ENCODE measurements at places on chromosomes 5 and 9.

DNA sequence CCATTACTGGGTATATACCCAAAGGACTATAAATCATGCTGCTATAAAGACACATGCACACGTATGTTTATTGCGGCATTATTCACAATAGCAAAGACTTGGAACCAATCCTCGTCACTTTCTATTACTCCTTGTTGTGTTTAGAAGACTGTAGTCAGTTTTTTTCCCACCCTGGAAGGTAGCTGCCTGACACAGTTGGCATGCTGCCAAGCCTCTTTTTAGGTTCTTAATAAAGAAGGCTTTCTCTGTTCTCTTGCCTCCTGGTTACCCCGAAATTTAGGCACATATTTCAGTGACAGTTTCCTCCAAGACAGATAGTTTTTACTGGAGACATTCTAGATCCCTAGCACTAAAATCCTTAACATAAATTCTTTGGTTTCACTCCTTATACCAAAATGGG lies 205.4 kb upstream of the PCSK5 start:
- no peak for DNase-seq

GRCh38 chr5:66923922-66924321 lies 272.7 kb downstream of the CD180 start:
- DNase-seq, result no peak

- no peak for DNase-seq
Measured at GRCh38 chr9:68927165-68927564, 86.7 kb downstream of the PRKACG start.

- no peak for DNase-seq
Measured at GRCh38 chr9:7976856-7977255, 177.3 kb upstream of the DMAC1 start.

- no peak for DNase-seq
Measured at GRCh38 chr9:127386249-127386648, 10.7 kb upstream of the SLC2A8 start.

- no peak for DNase-seq
Measured at GRCh38 chr9:108543251-108543778, 312.5 kb downstream of the ACTL7B start.

DNA sequence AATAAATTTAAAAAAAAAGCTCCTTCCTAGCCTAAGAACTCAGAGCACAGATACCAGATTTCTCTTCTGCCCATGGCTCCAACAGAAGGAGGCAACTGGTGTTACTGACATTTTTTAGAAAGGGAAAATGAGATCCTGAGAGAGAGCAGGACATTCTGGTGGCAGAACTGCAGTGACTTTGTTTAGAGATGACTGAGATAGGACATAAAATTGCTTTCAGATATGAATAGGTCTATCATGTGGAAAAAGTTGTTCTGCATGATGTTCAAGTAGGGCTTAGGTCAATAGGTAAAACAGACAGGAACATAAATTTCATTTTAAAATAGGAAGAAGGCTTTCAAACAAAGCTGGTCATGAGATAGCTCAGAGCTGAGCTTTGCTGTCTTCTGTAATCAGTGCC lies 49.6 kb downstream of the NIPAL4 start:
- DNase-seq, result no peak

DNA sequence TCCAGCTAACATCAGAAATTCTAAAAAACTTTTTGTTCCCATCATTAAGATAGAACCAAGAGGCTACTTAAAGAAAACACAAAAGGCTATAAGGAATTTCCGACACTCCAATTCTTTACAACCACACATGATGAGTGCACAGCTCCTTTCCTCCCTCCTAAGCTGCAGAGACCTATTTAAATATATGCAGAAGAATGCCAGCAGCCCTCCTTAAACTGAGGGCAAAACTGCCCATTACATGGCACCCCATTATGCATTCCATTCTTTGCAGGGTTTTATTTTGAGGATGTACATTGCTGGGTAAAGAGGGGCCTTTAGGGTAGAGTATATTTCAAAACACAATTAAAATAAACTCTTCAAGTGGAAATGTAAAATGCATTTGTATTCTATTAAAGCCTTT lies 502.9 kb downstream of the RASEF start:
- no peak for DNase-seq

DNA sequence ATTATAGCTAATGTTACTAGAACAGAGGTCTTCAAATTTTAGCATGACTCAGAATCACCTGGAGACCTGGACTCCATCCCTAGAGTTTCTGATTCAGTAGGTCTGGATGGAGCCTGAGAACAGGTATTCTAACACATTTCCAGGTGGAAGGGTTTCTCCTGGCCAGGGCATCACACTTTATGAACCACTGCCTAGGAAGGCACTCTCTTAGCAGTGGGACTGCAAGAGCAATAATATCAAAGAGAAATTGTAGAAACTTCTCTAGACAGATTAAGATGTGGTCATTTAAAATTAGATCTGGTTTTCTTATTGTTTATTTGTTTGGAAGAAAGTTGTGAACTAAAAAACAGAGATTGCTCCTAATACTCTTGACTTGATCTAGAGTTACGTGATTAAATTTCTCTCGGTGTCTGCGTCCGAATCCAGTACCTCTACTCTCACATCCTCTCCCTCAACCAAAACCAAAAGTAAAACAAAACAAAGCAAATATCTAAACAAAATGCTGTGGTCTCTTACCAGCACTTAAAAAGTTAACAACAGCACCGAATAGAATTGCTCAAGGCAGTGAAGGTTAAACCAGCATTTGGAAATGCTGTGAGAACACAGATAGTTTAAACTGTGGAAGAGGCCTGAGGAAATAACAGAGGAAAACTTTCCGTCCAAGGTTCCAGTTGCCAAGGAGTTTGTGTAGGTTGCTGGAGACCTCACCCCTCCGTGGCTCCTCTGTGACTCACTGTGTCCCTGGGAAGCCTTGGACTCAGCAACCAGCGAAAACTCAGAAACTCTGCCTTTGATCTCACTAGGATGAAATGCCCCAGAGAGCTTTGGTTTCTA lies 193.4 kb downstream of the ARRDC3 start:
- no peak for DNase-seq

DNA sequence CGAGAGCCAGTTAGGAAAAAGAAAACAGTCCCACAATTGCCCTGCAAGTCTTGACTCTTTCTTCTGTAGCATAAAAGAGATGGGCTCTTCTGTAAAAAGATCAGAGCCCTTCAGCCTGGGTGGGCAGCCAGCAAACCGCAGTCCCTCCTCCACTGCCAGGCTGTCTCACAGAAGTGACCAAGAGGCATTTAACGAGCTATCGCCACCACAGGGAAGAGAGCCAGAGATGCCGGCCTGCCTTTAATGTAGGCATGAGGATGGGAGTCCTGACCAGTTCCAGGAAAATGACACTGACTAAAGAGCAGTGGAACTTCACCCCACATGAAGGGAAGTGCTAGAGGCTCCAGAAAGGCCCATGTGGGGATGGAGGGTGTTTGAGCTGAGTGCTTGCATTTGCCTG lies 264.6 kb downstream of the NDUFS4 start:
- DNase-seq, result no peak

DNA sequence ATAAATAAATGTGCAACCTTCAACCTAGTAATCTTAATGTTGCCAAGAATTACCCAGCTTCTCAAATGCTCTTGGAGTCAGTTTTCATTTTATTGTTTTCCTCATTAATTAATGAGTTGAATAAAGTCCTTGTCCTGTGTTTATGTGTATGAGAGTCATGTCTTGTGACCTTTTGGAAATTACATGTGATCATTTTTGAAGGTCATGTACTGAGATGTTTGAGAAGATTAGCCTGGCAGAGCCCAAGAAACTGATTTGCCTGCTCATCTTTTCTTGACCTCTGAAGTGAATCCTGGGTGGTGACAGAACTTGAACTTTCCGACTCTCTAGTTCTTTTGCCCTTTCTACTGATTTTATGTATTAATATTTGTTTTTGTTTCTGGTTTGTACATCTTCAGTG lies 15.4 kb downstream of the ANKRA2 start:
- DNase-seq, result no peak

DNA sequence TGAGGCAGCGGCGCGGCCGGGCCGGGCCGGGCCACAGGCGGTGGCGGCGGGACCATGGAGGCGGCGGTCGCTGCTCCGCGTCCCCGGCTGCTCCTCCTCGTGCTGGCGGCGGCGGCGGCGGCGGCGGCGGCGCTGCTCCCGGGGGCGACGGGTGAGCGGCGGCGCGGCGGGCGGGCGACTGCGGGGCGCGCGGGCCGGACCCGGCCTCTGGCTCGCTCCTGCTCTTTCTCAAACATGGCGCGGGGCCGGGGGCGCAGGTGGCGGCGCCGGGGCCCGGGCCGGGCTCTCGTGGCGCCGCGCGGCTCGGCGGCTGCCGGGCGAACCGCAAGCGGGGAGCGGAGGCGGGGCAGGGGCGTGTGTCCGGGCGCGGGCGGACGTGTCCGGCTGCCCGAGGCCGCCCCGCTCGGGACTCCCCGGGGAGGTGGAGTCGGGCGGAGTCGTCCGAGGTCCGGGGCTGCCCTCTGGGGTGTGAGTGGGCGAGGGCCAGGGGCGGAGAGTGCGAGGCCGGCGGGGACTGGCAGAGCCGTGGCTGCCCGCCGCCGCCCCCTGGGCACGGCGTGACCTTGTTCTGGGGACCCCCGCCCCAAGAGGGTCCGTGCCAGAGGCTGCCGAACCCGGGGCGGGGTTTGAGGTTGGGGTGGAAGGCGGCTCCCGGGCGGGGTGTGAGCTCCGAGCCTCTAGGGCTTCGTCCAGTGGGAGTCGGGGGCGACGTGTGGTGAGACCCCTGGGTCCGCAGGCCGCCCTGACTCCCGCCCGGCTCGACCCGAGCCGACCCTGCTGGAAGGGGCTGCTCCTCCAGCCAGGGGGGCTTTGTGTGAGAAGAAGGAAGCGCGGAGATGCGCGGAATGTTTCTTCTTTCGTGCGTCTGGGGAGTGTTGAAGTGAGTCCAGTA lies 485 bp downstream of the TGFBR1 start:
- DNase-seq, result peak; percentile 2

- no peak for DNase-seq
Measured at GRCh38 chr5:1946122-1946677, 63.5 kb upstream of the IRX4 start.

DNA sequence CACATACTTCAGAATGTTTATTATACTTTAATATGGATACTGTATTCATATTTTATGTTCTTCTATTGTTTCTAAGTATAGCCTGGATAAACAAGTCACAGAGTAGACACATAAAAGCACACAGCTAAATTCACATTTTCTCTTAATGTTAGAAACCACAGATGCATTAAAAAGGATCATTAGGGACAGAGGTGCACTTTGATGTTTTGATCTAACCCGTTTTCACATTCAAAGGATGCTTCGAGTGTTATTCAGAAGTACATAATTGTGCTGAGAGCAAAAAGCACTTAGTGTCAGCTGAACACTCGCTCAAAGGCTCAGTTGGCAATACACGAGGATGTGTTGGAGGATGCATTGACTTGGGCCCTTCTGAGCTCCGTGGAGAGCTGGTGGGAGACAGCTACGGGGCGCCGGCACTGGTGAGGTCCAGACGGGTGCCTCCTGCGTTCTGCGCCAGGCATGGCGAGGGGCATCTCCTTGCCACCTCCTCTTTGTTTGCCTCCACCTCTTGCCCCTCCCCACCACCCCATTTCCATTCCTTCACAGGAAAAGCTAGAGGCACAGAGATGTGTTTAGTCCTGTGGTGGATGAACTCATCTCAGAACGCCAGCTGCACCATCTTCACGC lies 35.5 kb downstream of the MED10 start:
- no peak for DNase-seq

DNA sequence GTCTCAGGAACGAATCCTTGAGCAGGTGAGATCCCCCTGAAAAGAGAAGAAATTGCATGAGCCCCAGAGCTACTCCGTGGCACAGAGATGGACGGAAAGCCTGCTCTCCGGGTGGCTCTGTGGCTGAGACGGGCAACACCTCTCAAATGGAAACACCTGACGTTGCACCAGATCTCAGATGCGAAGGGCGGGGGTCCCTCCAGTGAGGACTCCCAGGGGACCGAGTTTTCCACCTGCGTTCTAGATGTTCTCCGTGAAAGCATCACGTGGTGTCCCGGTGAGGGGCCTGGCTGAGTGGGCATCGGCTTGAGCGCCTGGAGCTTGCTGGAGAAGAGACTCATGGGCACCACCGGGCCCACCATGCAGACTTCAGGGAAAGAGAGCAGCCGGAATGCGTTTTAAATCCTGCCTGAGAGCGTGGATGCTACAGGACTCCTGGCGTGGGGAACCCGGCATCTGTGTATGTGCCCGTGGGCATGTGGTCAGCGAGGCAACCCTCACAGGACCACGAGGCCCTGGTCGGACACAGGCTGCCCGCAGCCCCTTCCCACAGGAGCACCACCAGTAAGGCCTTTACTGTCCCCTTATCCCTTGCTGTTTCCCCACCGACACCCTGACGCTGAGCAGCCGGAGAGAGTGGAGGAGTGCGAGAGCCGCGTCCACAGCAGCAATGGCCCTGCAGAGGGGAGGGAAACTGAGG lies 378.4 kb upstream of the IRX4 start:
- DNase-seq, result no peak

- DNase-seq, result no peak
Measured at GRCh38 chr5:142152384-142152732, 43.8 kb downstream of the NDFIP1 start.

DNA sequence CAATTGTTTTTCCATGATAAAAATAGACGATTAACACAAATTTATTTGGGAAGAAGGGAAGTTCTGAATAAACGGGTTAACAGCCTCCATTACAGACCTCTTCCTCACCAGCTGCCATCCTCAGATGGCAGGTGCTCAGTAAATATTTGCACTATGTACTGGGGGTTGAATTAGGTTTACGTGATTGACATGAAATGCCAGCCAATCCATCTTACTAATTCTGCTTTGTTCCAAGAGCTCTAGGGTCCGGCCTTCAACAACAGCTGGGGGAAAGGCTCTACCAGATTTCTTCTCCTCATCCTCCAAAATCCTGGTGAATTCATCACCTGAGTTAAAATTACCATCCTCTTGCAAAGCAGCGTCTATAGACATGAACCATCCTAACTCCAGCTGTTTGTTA lies 104.6 kb downstream of the MTX3 start:
- no peak for DNase-seq

DNA sequence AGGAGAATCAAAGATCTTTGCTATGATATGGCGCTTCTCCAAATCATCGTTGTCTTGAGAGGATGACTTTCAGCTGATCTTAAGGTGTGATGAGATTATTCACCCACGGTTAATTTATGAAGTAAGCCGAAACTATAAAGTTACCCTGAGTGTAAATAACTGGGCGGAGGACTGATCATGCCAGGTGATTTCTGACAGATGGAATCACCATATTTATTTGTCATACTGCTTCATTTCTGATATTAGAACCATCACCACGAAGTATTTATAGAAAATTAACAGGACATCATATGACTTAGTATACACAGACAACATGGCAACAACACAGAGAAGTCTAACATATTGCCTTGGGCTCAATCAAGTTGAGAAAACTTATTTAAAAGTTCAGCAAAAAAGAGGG lies 601.9 kb downstream of the RAB3C start:
- DNase-seq, result no peak

GRCh38 chr9:134408939-134409737 lies 82.9 kb downstream of the RXRA start:
- DNase-seq, result no peak

- no peak for DNase-seq
Measured at GRCh38 chr5:15124871-15125568, 253.4 kb upstream of the ANKH start.

GRCh38 chr5:36177154-36177553 lies 25.2 kb downstream of the SKP2 start:
- DNase-seq, result no peak

- DNase-seq, result no peak
Measured at GRCh38 chr5:140677947-140678346, 4.6 kb upstream of the DND1 start.

- no peak for DNase-seq
Measured at GRCh38 chr5:30804739-30805505, 388.6 kb upstream of the CDH6 start.
